A549 treated with AZD2906 at 1 μM for 4 hours (cell line): ENCODE measurements at places on chromosomes 16 and 17. TPM values are rescaled to one million over a fixed set of nuclear protein-coding genes. Genes with fewer than 3 reads are reported as not detected.

BCL6B gene
- total RNA-seq: not detected in 5 replicates

ABCC12 gene
- total RNA-seq: 0.02 to 0.15 TPM (median 0.05 TPM) in 5 replicates

PIRT gene
- total RNA-seq: not detected in 5 replicates

MT1A gene
- 30.1 to 42.3 TPM (median 34.0 TPM) in 5 replicates for total RNA-seq

ZNF594 gene
- total RNA-seq: 1.1 to 1.6 TPM (median 1.5 TPM) in 5 replicates

OR3A3 gene
- not detected in 5 replicates for total RNA-seq

XAF1 gene
- not detected in 5 replicates for total RNA-seq

YPEL2 gene
- 1.5 to 2.8 TPM (median 2.6 TPM) in 5 replicates for total RNA-seq

SLC13A2 gene
- 0.05 to 0.21 TPM (median 0.10 TPM) in 5 replicates for total RNA-seq

CMC2 gene
- 111 to 131 TPM (median 114 TPM) in 5 replicates for total RNA-seq

MT3 gene
- 0.41 to 0.88 TPM (median 0.79 TPM) in 5 replicates for total RNA-seq

SARM1 gene
- total RNA-seq: 4.4 to 6.2 TPM (median 5.6 TPM) in 5 replicates

FN3K gene
- total RNA-seq: 7.5 to 10.1 TPM (median 9.2 TPM) in 5 replicates

EPN3 gene
- 0.11 to 0.28 TPM (median 0.20 TPM) in 5 replicates for total RNA-seq
